Activated T-cell treated with anti-CD3 and anti-CD28 coated beads, Interleukin-2, amount 50 U/mL, for 24 hours (primary cell): ENCODE measurements at places on chromosomes 7 and 10.

DNA sequence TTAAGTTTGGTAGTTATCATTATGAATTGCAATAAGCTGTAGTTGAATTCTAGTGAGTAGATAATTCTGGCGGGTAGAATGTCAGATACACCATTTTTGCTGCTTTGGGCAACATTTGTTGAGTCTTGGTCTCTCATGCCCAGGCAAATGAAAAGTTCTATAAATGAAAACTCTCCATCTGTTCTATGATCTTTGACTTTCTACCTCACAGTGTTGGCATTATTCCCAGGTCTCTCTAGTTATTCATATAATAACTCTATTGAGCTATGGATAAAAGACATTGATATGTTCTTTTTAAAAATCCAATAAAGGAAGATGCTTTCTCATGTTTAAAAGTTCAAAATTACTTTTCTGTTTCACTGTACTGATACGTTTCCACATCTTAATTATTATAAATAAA lies 415.3 kb upstream of the SEMA3D start:
- DNase-seq, result no peak

GRCh38 chr10:35555962-35556930 lies 48.9 kb upstream of the GJD4 start:
- no peak for DNase-seq

DNA sequence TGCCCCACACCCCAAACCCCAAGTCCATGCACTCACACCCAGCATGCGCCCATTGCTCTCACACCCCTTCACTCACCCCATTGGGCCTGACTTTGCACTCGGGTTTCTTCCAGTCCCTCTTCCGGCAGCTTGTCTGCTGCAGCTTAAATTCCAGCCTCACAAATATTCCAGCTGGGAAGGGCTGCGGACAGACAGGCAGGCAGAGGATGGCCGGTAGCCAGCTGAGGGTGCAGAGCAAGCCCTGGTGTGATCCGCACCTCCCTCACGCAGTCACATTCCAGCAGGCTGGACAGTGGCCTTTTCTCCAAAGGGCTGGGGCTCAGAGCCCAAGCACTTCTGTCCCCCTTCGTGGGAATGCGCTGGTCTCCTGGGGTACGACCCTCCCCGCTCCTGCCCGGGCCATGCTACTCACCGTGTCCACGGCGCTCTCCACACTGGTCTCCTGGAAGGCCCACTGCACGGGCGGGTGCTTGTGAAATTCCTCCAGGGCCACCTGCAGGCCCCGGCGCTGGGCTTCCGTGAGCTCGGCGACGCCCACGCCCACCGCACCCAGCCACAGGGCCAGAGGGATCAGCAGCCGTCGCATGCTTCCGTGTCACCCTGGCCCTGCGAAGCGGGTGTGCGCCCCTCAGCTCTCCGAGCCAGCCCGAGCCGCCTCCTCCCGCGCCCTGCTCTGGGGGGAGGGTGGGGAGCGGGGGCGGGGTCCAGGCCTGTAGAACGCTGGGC lies 1.2 kb downstream of the RARRES2 start:
- DNase-seq, result no peak

GRCh38 chr10:32961895-32962369 lies 3.9 kb upstream of the ITGB1 start:
- DNase-seq, result no peak

DNA sequence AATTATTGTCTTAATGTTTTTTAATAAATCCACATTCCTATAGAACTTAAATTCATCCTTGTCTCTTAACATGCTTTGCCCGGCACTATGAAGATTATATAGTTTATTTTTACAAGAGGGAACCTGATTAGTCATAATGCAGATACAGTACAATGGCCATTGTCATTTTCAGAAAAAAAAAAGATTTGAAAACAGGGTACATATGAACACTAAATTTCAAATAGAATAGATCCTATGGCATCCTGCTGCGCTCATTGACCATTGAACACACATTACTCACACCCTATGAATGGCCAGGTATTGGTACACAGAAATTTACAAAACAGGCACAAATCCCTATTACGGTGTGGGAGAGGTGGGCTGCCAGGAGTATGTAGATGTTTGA lies 2.0 kb upstream of the KLF6 start:
- DNase-seq, result no peak

DNA sequence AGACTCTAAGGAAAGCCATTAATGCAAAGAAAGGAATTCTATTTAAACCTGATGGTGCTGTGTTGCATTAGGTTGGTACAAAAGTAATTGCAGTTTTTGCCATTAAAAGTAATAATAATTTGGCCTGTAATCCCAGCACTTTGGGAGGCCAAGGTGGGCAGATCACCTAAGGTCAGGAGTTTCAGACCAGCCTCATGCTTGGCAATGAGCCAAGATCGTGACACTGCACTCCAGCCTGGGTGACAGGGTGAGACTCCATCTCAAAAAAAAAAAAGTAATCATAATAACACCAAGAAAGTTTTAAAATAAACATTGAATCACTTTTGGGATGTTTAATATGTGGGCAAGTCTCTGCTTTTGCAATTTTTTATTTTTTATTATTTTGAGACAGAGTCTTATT lies 107.3 kb upstream of the FRMD4A start:
- no peak for DNase-seq

GRCh38 chr7:91228327-91228726 lies 35.9 kb upstream of the FZD1 start:
- DNase-seq, result no peak

DNA sequence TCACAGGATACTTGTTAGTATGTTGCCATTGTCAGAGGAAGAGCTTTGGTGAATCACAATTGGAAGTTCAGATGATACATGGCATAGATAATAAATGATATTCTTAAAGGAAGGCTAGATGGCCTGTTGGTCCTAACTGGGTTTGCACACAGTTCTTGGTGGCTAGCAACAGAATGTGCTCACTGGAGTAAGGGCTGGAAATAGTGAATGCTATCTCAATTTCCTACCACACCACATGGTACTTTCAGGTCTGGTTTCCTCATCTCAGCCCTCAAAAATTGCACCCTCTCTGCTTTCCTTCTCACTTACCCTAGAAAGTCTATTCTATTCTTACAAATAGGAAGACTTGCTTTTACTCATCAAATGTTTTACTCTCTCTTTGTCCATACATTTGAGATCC lies 622.5 kb downstream of the ANKRD7 start:
- DNase-seq, result no peak

GRCh38 chr7:108455998-108456677 lies at the start of gene NRCAM:
Gene NRCAM, minus strand, starts transcription at chr7:108456436. Its CDS starts 216,372 bp downstream, at chr7:108240064.
- DNase-seq, result peak; percentile 61

- no peak for DNase-seq
Observed at GRCh38 chr10:47438857-47439474, 44.9 kb downstream of the ANXA8 start.

DNA sequence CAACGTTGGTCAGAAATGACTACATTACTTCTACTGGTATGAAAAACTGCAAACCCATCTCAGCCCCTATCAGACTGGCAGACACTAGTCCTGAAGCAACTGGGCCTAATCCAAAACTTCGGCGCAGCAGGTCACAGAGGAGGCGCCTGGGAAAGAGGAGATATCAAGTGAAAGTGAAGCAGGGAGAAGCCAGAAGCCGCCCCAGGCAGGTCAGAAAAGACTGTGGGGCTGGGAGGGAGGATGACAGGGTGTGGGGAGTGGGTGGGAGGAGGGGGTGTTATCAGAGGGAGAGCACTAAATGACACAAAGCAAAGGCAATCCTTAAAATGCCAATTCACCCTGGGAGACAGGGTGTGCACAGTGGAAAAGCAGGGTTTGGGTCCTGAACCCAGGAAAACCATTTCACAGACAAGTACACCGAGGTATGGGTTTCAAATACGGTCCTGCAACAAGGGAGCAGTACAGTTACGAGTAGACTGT lies 731 bp downstream of the CHCHD3 start:
- peak; percentile 33 for DNase-seq

GRCh38 chr10:14389981-14390590 lies 59.4 kb upstream of the FRMD4A start:
- no peak for DNase-seq

GRCh38 chr10:120415709-120416330 lies 41.2 kb upstream of the PLPP4 start:
- no peak for DNase-seq

DNA sequence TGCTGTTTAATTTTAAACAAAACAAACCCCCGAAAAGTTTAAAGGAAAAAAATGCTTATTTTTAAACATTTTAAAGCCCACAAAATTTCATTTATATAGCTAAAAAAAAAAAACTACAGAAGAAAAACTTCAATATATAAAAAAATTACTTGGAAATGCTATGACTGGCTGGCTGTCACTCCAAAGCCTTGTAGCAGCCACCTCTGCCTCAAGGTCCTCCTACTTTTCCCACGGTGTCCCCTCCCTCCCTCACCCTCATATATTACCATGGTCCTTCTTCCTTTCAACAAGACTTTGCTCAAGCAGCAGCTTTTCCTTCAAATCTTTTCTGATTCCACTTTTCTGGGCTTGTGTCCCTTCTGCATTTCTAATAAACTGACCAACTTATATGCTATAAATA lies 122.0 kb downstream of the TPK1 start:
- no peak for DNase-seq

DNA sequence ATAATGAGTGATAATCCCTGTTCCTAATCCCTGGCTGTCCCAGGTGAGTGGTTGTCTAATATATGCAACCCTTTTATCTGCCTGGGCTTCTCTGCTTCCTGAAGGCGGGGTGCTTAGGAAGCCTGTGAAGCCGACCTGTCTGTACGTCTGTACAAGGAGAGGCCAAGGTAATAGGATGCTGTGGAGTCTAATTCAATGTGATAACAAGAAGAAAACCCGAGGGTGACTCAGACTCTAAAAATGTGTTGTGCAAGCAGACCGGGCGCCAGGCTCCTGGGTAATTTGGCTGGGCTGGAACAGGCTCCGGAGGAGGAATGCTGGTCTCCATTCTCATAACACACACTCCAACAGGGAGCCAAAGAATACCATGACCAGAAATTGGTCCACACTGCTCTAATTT lies 43.6 kb downstream of the THNSL1 start:
- no peak for DNase-seq

- no peak for DNase-seq
Observed at GRCh38 chr10:47243356-47243755, 56.6 kb upstream of the GDF10 start.

DNA sequence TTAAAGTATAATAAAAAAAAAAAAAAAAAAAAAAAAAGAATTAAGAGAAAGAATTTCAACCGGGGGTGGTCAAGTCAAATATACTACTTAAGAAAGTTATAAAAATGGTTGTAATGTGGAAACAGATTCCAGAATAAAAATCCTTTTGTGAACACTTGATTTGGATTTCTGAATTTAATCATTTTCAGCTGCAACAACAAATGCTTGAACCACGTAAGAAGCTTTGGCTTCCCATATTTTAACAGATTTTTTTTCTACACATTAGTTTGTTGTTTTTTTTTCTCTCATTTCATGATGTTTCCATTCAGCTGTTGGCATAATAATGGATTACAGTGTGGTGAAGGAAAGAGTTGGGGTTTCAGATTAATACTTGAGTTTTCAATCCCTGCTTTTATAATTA lies 137.3 kb upstream of the AGR3 start:
- DNase-seq, result no peak

- no peak for DNase-seq
Observed at GRCh38 chr10:132468216-132468615, 69.4 kb upstream of the INPP5A start.

- no peak for DNase-seq
Observed at GRCh38 chr7:103632972-103633371, 187.0 kb upstream of the SLC26A5 start.
